Spleen (tissue), 13 donors: ENCODE measurements at places on chromosomes 3 and 15. TPM values are rescaled to one million over a fixed set of nuclear protein-coding genes. Genes with fewer than 3 reads are reported as not detected.

- DNase-seq = no peak
Observed at GRCh38 chr15:62964251-62964650, 78.3 kb upstream of the TPM1 start.

DNA sequence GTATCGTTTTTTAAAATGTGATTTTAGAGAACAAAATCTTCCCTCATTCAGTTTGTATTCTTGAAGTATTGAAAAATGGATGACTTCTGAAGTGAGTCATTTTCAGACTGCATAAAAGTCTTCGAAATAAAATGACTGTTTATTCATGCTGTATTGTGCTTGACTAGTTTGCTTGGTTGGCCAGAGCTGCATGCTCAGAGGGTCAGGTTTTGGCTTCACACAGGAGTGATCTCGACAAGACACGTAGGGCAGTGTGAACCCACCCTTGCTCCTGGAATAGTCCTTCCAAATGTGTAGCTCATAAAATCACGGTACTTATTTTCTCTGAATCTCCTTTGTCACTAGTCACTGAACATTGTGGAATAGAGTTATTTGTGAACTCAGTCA lies 73.3 kb downstream of the FNDC3B start:
- DNase-seq = no peak

DNA sequence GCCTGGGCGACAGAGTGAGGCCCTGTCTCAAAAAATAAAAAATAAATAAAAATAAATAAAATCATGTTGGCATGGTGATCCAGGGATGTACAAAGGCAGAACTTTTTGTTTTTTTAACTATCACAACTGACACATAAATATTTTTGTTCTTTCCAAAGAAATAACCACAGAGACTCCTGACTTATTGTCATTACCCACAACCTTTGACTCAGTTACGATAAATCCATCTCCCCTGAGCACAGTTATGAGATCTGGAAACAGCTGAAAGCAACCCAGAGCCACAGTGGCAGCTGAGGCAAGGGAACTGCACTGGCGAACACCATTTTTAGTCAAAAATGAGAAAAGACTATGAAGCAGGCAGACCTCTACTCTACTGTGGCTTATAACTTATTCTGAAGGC lies 24.0 kb downstream of the OSBPL10 start:
- DNase-seq = no peak

Gene BMF
- 33.5 TPM for total RNA-seq
